Activated CD8-positive, alpha-beta memory T cell treated with anti-CD3 and anti-CD28 coated beads for 4 hours (primary cell): ENCODE measurements at places on chromosomes 12 and 14.

GRCh38 chr12:55651299-55651683 is 14.6 kb downstream of the OR10P1 start:
- DNase-seq: no peak

GRCh38 chr12:121499929-121500793 is 80.7 kb downstream of the KDM2B start:
- peak; percentile 50 for DNase-seq

DNA sequence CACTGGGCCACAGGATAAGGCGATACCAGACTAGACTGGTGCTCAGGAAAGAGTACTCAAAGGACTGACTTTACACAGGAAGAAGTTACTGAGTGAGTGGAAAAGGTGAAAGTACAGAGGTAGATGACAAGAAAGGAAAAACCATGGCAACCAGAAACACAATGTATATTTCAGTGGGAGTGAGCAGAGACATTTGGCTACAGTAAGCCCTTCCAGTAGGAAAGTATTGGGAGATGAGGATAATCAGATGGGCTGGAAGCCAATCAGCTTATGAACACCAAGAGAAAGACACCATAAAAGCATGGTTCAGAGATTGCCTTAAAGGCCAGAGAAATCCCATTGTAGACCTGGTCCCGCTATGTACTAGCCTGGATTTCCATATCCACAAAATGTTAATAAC is 51.6 kb downstream of the TMTC1 start:
- DNase-seq: no peak

DNA sequence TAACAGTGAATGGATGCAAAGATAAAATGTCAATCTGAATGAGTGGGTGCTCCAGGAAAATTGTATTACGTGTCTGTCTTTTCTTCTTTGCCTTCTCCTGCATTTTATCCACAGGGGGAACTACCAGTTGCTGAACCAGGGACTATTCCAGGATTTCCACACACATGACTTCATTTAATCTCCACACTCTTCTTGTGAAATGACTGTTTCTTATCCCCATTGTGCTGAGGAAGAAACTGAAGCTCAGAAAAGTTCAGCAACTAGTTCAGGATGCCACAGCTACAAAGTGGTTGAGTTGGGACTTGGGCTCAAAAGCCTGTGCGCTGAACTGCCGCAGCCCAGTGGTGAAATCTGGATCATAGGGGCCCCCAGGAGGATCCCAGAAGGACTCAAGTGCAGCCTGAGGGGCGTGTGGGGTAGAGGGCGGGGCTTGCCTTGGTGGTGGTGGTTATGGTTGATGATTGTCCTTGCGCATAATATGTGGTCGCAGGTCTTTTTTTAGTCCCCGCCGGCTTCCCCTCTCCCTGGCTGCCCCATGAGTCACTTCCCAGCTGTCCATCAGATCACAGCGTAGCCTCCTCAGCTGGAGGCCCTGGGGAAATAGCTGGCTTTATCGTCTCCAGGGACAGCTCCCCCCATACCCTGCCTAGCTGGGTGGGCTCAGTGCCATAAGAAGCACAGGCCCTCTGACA is 235.2 kb upstream of the CRY1 start:
- DNase-seq: no peak

DNA sequence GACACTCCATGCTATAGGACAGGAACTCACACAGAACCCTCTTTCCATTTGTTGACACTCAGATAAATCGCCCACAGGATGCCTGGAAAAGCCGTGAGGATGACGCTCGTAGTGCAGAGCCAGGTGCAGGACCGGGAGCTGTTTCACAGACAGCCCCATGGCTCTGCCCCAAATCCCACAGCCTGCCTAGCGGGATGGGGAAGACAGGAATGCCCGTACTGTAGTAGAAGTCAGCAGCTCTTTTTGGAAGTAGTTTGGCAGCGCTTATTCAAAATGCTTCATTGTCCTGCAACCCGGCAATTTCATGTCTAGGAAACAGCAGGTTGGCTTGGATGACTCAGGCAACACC is 41.6 kb downstream of the JAG2 start:
- DNase-seq: no peak

- DNase-seq: no peak
These were observed 59.3 kb upstream of the TMPO start for GRCh38 chr12:98456041-98456440.

GRCh38 chr14:64915797-64916196 is 1.5 kb downstream of the CHURC1 start:
- DNase-seq: no peak

GRCh38 chr12:25404955-25405354 is 148.1 kb downstream of the LMNTD1 start:
- no peak for DNase-seq

DNA sequence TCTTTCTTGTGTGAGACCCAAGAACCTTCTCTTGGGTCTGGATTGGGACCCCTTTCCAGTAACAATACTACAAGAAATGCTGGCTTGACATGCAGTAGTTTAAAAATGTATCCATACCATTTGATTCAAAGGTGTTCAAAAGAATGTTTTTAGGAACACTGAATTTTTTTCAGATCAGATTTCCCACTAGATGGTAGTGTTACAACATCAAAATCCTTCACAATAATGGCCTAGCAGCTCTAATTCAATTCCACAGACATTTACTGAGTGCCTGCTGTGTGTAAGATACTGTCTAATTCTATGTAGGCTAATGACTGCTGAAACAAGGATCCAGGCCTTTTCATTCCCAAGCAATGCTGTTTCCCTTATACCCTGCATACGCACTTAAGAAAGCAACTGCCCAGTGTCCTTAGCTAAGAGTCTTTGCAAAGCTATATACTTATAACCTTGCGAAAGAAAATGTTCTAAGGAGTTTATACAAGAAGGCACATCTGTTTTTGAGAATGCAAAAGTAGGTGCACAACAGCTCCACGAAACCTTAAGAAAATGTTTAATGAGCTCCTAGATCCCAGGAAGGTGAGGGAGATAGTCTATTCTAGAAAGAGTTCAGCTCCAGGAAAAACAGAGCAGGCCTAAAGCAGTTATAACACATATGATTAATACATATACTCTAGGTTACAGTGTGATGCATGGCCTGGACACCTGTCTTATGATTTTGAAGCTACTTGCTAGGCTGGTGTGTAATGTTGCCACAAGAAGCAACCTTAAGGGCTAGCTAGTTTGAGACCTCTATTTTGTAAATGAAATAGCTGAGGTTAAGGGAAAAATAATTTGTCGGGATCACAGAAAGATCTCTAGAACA is 50.9 kb upstream of the PKP2 start:
- no peak for DNase-seq

DNA sequence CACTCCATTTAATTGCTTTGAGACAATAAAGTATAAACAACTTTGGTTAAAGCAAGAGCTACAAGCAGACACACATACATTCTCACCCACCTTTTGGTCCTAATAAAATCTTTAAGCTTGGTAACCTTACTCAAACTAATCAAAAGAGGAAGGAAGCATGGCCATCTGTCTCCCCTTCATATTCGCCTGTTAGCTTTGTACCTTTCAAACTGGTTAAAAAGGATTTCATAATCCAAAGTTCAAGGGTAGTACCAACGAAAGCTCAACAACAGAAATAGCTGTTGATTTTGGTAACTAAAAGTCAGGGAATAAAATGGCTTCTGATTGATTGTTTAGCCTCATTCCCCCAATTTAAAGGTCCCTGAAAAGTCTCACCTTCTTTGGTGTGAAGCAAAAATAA is 456.9 kb downstream of the BCAT1 start:
- no peak for DNase-seq

GRCh38 chr14:72851635-72852034 is 42.3 kb downstream of the DPF3 start:
- DNase-seq: no peak

- DNase-seq: no peak
These were observed 84.1 kb upstream of the TMTC1 start for GRCh38 chr12:29867823-29868222.

DNA sequence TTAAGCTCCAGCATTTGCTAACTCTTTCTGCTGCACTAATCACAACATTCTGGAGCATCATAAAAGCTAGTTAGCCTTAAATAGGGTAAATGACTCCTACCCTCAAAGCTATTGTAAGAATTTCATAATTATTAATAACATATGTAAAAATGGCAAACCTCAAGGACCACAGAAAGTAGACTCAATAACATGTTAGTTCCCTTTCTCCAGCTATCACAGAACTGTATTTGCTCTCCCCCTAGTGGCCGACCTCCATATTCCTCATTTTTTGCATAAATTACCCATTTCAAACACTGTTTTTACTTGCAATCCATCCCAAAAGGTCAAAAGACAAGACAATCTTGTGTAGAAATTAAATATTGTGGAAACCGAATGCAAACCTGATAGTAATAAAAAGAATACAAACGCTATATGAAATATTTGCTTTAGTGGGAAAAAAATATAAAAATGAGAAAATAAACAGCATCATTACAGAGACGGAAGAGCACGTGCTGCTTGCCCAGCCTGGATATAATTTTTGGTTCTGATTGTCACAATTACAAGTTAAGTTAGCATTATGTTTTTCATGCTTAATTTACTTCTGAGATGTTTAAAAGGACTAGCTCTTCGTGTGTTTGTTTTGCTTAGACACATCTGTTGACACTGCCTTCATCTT is 97.9 kb downstream of the RERGL start:
- no peak for DNase-seq

DNA sequence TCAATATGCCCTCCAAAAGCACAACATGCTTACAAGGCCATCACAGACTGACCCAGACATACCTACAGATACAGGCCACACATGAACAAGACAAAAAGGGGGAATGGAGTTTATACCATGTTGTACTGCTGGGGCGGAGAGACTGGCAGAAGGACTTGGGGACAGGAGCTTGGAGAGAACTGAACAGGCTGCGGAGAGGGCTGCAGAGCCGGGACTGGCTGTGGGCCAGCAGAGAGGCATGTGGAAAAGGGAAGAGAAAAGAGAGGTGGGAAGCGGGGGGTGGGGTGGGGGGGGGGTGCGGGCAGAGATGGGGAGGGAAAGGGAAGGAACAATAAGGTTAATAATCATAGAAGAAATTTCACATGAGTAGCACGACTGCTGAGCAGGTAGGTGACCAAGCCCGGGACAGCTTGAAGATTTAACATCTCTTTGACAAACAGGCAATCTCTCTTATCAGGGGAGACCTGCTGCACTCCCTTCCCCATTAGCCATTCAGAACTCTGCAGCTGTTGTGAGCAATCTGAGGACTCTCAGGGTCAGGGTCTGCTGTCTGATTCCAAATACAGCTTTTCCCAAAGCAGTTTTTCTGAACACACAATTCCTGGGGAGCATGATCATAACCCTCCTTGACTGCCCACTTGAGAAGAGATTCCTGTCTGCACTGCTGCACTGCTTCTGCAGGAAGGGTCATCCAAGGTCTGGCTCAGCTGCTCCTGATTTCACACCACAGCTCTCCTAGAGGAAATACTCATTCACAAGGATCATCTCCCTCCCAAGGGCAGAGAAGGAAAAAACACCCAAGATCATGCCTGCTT is 21.6 kb upstream of the STAC3 start:
- DNase-seq: no peak

GRCh38 chr14:32603992-32604565 is 275.0 kb downstream of the AKAP6 start:
- DNase-seq: no peak

DNA sequence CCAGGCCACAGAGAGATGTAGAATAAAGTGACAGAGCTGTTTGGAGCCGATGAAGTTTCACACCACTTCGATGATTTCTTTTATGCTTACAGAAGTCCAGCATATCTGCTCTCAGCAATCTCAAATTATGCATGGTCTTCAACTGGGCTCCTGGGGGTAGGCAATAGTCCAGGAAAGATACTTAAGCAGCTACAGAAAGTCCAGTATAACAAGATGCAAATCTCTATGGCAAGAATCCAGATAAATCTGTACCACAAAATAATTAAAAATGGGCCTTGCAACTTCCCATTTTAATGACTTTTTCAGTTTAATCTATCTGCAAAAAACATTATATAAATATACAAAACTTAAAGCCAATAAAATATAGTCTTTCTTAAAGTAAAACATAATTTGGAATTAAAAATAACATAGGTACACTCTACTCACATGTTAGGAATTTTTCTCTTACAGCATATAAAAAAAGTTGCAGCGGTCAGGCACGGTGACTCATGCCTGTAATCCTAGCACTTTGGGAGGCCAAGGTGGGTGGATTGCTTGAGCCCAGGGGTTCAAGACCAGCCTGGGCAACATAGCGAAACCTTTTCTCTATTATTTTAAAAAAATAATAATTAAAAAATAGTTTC is 20.5 kb upstream of the RAD51AP1 start:
- no peak for DNase-seq

DNA sequence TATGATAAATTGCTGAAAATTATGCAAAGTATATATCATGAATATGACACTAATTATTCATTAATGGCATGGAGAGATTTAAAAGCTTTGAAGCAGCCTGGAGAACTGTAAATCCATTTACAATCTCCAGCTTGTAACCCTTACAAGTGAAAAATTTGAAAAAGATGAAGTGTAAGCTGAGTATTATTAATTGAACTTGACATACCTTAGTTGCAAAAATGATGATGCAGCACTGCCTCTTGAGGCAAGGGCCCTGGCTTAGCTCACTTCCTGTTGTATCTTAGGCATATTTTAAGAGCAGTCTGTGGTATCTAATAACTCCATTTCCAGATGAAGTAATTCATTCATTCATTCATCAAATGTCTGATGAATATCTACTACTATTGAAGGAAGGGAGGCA is 158.6 kb downstream of the ANO4 start:
- no peak for DNase-seq

DNA sequence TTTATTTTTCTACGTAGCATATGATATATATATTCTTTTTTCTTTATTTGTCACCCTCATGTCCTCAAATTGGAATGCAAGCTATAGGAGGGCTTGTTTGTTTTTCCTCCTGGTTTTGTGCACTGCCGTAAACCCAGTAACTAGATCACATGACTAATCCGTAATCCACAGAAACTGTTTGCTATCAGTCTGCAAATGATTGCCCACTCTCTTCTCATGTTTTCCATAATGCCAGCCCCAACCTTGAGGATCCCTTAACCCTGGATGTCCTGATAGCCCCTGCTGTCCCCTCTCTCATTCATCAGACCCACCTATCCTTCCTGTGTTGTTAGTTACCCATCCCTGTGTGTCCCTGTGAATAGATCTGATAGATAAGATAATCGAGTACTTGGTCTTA is 94.0 kb downstream of the TSPAN9 start:
- no peak for DNase-seq

DNA sequence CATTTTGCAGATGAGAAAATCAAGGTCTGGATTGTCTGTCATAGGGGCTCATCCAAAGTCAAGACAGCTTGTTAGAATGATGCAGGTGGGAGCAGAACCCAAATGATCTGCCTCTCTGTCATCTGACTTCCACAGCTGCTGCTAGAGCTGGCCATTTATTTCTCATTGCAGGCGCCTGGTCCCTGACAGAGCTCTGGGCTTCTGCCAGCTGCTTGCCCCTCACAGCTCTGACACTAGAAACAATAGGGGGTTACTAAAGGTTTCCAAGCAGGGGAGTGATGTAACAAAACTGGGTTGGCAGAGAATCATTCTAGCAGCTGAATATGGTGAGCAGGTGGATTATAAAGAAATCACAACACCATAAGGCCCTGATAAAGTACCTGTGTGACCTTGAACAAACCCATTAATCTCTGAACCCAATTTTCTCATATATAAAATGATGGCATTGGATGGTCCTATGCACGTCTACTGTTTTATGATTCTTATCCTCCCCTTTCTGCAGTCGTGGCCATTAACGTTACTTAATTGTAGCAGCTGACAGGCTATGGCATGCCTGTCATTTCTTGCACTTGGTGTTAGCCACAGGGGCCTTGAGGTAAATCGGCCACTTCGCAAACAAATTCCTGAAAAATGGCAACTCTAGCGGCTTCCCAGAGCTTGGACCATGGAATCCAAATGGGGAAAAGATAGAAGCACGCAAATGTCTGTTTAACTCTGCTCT is 134.6 kb downstream of the RMST start:
- DNase-seq: no peak
